ENCODE measurements at places on chromosomes 13 and 19. TPM values are rescaled to one million over a fixed set of nuclear protein-coding genes. Genes with fewer than 3 reads are reported as not detected.

DNA sequence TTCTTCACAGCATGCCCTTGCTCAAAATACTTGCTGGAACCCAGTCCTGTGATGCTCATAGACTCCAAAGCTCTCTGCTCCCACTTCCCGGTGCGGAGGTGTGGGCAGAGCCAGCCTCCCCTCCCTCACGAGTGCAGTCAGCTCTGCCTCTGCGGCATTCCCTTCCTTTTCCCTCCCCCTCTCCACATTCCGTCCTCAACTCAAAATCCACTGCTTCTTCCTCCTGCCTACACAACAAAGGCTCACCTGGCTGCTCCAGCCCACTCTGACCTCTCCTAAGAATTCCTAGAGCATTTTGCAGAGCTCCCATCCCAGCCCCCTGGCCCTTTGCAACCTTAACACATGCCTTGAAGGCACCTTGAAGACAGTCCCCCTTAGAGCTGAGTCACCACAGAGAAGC lies 527.9 kb downstream of the MYO16 start:
- no peaks in the 10 kb centered on the region for H3K27me3 ChIP-seq
- no peak for DNase-seq

DNA sequence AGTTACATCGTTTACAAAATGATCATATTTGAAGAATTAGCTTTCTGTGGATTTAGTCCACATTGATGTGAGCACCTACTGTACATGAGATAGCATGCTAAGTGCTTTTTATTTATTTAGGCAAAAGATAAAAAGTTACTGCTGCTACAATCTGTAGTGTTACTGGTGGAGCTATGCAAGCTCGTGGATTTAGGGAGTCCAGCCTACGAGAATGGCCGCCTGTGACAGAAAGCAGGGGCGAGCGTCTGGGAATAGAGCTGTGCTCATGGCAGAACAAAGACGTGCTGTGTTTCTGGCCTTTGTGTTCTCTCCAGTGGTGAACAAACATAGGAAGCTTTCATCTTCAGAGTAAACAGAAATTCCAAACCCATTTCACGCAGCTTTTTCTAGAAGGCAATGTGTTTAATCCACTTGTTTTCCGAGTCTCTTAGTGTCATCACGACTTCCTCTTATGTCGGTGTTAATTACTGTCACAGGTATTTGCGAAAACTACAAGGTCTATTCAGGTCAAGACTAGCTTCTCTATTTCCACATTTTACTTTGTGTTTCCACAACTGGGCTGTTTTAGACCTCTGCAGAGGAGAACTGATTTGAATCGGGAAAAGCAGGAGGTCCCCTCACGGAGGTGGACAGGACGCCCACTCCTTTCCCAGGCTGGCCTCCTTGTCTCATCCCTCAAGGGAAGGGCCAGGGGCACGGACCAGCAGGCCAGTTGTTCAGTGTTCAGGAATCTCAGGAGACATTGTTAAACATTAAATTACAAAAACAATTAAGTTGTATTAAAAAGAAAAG lies 67.3 kb downstream of the ATP11A start:
- no peak for DNase-seq
- no peak overlapping the region for H3K4me3 ChIP-seq
- no peak overlapping the region for H3K27ac ChIP-seq
- H3K36me3 ChIP-seq: no peaks in the 10 kb centered on the region

DNA sequence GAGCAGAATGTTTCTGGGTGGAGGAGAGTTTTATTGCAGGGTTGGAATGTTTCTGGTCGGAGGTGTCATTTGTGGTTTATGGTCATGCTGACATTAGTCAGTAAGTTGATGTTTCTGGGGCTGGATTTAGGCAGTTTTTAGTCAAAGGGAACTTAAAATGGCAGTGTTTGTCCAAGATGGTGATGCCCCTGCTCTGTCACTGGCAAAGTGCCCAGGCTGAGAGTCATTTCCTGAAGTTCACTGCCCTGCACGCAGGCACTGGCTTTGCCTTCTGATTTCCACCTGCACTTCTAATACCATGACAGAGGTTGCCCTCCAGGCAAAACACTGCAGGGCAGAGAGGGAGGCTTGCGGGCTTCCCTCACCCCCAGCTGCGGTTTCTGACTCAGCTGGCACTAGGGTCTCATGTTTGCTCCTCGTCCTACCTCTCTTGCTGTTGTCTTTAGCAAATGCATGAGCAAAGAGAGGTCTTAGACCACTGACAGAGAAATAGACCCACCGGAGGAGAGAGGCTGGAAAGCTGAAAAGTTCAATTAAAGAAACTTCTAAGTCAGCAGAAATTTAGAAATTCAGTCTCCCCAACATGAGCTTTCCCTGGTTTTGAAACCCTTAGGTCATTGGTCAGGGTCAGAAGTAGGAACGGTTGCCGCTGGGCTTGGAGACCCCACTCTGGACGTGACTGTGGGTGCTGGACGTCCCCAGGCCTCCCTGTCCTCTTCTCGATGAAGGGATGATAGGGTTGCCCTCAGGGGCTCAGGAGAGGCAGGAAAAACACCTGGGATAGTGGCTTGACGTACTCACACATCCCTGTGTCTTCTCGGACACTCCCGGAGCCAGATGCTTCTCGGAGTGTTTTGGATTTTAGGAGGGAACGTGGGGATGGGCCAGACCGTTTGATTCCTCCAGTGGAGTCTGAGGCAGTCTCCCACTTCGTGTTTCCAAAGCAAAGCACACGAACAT lies 26.3 kb downstream of the TMEM255B start:
- DNase-seq: no peak
- no peaks in the 10 kb centered on the region for H3K27me3 ChIP-seq
- H3K4me1 ChIP-seq: no peaks in the 10 kb centered on the region
- H3K4me3 ChIP-seq: no peak overlapping the region
- H3K27ac ChIP-seq: no peak overlapping the region

GRCh38 chr13:75507027-75508001 lies 25.3 kb upstream of the TBC1D4 start:
- H3K36me3 ChIP-seq: no peaks in the 10 kb centered on the region
- no peak overlapping the region for H3K4me3 ChIP-seq
- H3K4me1 ChIP-seq: no peaks in the 10 kb centered on the region
- DNase-seq: no peak

DNA sequence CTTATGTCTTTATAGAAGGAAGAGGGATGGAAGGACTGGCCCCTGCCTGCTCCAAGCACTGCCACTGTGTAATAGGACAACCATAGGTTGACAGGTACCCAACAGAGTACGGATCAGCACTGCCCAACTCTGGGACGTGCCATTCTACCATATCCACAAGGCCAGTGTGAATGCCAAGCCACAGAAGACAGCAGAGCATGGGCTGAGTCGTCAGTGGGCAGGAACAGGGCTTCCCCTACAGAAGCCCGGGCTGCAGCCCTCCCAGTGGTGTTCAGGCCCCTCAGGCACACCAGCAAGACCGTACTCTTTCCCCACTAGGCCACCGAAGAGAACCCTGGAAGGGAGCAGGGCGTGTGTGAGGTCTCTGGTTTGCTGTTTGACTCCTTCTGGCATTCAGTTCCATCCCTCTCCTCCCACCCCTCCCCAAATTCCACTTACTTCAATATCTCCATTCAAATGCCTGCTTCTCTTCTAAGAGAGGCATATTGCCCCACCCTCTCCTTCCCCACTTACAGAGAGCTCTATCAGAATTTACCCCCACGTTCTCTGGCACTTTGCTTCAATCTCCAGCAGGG lies 209.4 kb downstream of the FOXO1 start:
- no peaks in the 10 kb centered on the region for H3K27me3 ChIP-seq
- H3K4me1 ChIP-seq: no peaks in the 10 kb centered on the region
- H3K4me3 ChIP-seq: no peak overlapping the region
- DNase-seq: no peak
- H3K27ac ChIP-seq: no peak overlapping the region
- H3K36me3 ChIP-seq: no peaks in the 10 kb centered on the region

ZAR1L gene
- total RNA-seq: not detected

PABPC3 gene
- 0.07 TPM for total RNA-seq

DCT gene
- not detected for total RNA-seq

ZNF221 gene
- 2.8 TPM for total RNA-seq

PALM gene
- total RNA-seq: 42.3 TPM

CEP89 gene
- 12.3 TPM for total RNA-seq

All from heart left ventricle (tissue), 16 donors.